Left renal cortex interstitium (tissue), 4 donors: ENCODE measurements at places on chromosomes 6 and 20.

DNA sequence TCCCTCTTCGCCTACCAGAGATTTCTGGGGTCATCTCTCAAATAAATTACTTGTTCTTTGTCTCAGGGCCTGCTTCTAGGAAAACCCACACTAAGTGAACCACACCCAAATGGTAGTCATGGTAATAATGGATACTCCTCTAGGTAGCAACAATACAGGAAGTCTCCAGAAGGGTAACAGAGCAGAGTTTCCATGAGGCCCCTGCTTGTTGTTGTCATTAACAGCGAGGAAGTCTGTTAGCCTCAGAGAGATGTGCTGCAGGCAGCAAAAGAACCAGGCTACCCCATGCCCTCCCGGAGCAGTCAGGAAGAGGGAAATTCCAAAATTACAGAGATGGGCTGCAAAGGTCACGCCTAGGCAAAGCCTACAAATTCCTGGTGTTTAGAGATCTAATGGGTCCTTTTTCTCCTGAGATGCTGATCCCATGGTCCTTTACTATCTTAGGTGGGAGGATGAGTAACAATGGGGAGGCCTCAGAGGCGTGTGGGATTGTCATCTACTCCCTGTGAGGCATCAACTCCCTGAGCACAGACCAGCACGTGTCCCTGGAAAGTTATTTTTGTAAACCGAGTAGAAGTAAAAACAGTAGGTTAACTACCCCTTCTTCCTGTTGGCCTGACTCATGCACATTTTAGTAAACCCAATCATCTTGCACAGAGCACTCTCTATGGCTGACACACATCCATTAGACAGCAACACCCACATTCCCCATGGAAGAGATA lies 10.1 kb downstream of the ISM1 start:
- no peak for DNase-seq

DNA sequence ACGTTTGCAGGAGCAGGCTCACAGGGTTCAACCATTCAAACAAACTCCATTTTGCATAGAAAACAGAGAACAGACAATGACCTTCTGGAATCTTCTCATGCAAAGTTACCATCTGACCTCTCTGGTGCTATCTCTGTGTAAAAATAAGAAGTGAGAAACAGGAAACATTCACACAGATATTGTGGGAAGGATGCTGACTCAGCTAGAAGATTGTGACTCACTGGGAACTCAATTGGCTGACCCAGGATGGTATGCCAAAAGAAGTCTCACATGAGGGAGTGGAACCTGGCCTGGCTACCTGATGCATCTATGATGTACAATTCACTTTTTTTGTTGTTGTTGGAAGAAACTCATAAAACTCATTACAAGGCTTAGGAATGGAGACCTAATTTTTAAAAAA lies 61.1 kb upstream of the TBX18 start:
- DNase-seq: no peak

DNA sequence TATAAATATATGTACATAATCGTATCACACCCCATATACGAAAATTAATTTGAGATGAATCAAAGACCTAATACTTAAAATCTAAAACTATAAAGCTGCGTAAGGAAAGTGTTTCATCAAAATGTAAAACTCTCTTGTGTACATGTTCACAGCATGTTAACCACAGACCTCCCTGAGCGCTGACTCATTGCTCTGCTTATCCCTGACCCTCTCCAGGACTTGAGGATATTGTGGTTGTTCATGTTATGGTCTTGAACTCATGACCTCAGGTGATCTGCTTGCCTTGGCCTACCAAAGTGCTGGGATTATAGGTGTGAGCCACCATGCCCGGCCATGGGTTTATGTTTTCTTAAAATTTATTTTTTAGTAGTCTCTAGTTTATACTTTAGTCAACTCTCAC lies 14.2 kb downstream of the FAM83B start:
- no peak for DNase-seq

GRCh38 chr6:161547617-161548016 lies 273.8 kb upstream of the AGPAT4 start:
- DNase-seq: no peak

DNA sequence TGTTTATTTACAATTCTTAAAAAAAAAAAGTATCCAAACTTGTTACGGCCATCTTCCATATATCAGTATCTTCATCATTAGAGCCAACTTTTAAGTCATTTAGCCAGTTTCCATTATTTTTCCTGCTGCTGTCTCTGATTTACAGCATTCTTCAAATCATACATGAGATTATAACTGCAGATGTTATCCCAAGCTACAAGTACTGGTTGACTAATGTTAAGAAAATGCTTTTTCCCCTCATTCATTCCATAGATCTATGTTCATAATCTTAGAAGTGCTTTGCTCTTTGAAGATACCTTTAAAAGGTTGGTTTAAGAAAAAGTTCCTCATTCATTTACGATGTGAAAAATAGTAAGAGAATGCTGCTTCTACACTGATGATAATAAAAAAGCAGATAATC lies 158.7 kb downstream of the RNGTT start:
- DNase-seq: no peak

DNA sequence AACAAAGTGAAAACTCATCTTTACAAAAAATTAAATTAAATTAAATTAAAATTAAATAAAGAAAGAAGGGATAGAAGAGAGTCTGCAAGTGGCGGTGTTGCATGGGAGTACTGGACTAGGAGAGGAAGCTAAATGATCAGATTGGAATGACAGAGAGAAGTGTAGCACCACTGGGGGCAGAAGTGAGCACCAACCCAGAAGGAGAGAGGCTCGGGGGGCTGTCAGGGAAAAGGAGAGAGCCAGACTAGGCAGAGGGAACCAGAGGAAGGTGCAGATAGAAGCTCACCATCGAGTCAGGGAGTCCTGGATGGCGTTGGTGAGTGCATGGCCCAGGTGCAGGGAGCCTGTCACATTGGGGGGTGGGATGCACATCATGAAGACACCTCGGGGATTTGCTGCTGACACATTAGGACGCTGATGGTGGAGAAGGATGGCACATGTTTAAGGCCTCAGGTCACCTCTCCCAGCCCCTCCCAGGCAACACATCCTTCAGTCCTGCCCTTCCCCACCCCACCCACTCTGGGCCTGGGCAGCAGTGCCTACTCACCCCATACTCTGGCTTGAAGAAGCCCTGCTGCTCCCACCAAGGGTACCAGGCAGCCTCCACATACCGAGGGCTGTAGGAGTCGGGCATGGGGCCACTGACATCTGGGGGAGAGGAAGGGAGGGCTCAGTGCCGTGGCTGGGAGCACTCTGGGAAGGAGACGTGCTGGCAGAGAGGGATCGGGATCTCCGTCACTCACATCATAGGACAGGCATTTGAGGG lies 4.0 kb downstream of the VARS1 start:
- no peak for DNase-seq
